ENCODE measurements at places on chromosomes 1 and 21.

- no peak for DNase-seq
These were observed 6.5 kb upstream of the MATN1 start for GRCh38 chr1:30729901-30730300.

DNA sequence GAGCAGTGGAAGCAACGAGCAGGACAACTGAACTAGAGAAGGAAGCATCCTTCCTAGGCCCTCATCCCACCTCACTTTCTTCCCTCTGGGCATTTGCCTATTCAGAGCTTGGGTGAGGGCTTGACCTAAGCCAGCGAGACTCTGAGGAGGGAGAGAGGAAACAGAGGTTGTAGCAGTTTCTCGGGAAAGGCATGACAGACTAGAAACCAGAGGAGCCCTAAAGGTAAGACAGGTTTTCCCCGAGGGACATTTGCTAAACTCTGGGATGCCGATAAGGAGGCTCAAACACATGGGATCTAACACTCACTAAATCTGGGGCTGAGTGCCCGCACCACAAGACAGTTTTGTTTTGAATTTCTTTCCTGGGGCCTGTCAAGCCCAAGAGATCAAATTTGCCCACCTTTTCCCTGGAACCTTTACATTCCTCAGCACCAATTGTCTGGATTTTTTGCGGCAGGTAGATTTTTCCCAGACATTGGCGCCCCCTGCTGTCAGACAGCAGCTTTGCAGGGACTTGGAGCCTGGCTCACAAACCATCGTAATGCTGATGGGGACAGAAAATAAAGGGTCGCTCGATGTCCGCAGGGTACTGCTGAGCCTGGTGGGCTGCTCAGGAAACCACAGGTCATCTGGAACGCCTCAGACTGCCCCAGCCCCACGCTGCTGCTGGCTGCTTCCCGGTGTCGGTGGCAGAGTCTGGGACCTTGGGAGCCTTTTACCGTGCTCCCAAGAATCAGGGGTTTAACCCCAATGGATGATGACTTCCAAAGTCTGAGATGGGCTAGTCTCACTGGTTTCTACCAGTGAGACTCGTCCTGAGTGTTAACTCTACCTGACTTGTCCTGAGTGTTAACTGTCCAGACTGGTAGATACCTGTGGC lies 23.4 kb upstream of the TSPAN2 start:
- peak; percentile 30 for DNase-seq

GRCh38 chr21:32949701-32950100 lies 76.0 kb upstream of the OLIG2 start:
- no peak for DNase-seq

DNA sequence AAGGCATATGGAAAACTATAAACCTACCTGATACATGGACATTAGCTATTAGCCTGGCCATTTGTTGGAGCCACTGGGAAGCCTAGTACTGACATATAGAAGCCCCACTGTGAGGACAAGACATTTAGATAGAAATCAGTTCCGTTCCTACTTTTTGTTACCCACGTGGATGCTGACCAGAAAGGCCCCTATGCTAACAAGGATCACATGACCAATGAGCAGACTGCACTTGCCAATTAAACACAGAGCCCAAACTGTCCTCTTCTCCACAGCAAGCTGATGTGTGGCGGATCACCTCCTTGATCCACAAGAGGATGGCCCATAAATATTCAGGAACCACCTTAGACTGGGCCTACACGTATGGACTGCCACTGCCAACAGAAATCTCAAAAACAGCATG lies 11.2 kb upstream of the OR6K3 start:
- DNase-seq: no peak

DNA sequence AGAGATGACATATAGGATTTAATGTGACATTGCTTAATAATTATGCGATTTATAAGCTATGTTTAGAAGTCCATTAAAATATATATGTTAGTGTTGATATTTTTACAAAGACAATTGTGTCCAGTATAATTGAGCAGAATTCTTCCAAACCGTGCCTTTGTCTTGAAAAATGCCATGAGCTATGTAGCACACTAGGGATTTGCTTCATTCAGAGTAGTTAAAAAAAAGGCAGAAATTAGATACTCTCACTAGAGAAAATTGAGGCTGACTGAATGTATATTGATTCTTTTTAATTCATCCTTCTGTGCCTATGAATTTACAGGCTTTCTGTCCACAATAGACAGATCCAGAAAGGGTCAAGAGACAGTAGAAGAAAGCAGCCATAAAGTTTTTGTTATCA lies 429.0 kb downstream of the NEGR1 start:
- DNase-seq: no peak

GRCh38 chr1:200873671-200874397 lies 1.1 kb downstream of the GPR25 start:
- no peak for DNase-seq

DNA sequence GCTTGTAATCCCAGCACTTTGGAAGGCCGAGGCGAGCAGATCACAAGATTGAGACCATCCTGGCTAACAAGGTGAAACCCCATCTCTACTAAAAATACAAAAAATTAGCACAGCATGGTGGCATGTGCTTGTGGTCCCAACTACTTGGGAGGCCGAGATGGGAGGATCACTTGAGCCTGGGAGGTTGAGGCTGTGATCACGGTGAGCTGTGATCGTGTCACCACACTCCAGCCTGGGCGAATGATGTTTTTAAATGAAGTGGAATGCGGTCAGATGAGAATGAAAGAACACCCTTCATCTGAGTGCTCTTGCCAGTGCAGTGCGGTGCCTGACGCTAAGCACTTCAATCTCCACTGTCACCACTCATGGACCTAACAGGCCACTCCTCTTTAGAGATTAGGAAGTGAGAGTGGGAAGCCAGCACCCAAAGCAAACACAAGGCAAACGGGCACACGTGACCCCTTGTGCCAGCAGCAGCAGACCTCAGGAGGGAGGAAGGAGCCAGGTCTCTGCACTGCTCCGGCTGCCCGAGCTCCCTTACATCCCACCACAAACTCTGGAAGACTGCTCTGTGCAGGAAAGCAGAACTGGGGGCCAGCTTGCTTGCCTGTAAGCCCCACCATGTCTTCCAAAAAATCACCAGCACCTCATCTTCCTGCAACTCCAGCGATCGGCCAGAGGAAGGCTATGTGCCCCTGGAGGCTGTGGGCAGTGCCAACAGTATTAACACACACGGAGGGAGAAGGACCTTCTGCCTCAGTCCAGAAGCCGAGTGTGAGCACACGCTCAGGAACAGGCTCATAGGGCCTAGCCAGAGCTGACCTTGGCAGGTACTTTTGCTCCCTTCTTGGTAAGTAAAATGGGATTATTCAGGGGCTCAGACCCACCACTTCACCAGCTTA lies 9.7 kb downstream of the CTNNBIP1 start:
- no peak for DNase-seq

- no peak for DNase-seq
These were observed 2.7 kb upstream of the ADSS2 start for GRCh38 chr1:244454412-244454811.

GRCh38 chr21:16554503-16554902 lies 824.7 kb downstream of the USP25 start:
- no peak for DNase-seq

DNA sequence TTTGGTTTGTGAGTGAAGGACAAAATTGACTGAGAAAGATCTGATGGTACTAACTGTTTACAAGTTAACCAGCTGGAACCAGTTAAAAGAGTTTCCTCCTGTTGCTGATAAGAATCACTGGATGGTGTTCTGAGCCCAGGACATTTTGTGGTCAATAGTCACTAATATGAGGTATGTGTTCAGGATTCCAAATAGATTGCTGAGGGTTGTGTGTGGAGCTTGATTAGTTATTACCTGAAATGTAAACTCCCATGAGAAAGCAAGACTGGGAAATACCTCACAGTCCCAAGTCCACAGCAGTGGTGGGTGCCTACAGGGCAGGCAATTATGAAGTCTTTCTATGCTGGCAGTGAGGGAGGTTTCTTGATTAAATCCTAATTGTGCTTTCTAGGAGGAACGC lies 164.6 kb downstream of the DNM3 start:
- DNase-seq: no peak

GRCh38 chr21:36479415-36480402 lies at the start of gene CLDN14:
TSS of gene CLDN14 (minus strand) at chr21:36480122. CDS start at chr21:36461695, 18,427 bp downstream.
- no peak for DNase-seq

GRCh38 chr1:50634251-50634650 lies 211.0 kb upstream of the DMRTA2 start:
- DNase-seq: no peak

GRCh38 chr21:43211072-43211759 lies 42.4 kb downstream of the CRYAA start:
- no peak for DNase-seq

DNA sequence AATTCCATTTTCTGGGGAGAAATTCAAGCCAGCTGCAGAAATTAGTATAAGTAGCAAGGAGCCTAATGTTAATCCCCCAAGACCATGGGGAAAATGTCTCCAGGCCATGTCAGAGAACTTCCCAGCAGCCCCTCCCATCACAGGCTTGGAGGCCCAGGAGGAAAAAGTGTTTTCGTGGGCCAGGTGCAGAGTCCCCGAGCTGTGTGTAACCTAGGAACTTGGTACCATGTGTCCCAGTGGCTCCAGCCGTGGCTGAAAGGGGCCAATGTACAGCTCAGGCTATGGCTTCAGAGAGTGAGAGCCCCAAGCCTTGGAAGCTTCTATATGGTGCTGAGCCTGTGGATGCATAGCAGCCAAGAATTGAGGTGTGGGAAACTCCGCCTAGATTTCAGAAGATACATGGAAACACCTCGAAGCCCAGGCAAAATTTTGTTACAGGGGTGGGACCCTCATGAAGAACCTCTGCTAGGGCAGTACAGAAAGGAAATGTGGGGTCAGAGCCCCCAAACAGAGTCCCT lies 286.3 kb downstream of the MATN1 start:
- no peak for DNase-seq

- no peak for DNase-seq
These were observed 4.8 kb upstream of the PTTG1IP start for GRCh38 chr21:44878053-44878982.

DNA sequence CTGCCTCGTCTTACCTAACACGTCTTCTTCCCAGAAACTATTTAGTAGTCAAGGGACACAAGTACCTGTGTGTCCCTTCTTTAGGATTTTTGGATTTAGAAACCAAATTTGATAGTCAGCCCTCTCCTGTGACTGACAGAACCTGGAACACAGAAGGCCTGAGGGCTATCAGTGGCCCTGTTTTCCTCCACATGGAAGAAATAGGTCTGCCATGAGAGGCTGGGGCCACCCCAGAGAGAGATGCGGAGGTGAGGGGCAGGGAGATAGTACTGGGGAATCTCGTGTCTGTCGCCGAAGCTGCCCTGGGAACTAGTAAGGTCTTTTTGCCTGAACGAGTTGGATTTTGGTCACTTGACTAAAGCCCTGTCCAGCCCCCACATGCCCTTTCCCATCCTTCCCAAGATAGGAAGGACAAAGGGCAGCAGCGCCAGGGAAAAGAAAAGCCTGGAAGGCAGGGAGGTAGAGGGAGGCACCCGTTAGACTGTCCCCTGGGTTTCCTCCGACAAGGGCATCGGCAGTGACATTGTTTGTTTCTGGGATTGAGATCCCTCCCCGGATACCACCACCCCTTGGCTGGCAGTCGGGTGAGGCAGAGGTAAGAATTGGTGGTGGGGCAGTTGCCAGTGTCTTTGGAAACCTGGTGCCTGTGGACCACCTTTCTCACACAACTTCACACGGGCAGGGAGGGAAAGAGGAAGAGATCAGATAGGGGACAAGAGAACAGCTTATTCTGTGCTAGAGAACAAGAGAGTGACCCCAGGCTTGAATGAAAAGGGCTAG lies 19.8 kb downstream of the SMIM12 start:
- no peak for DNase-seq

GRCh38 chr1:211174375-211174774 lies 40.4 kb upstream of the KCNH1 start:
- DNase-seq: no peak

GRCh38 chr1:26598890-26599289 lies 69.3 kb downstream of the RPS6KA1 start:
- DNase-seq: no peak

DNA sequence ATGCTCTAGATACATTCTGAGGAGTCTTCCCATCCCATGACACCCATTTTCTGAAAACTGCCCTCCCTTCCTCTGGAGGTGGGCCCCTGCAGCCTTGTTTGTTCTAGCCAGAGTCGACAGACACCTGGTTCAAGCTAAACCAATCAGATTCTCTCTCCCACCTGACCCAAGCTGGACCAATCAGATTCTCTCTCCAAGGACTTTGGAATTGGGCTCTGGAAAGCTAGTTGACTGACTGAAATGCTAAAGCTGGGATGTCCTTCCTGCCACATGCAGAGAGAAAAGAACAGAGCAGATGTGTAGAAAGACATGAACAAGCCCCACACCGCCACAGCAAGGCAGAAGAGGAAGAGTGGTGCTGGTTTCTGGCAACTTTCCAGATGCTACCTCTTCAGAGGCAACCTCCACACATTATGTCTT lies 24.6 kb downstream of the ASAP3 start:
- DNase-seq: no peak

DNA sequence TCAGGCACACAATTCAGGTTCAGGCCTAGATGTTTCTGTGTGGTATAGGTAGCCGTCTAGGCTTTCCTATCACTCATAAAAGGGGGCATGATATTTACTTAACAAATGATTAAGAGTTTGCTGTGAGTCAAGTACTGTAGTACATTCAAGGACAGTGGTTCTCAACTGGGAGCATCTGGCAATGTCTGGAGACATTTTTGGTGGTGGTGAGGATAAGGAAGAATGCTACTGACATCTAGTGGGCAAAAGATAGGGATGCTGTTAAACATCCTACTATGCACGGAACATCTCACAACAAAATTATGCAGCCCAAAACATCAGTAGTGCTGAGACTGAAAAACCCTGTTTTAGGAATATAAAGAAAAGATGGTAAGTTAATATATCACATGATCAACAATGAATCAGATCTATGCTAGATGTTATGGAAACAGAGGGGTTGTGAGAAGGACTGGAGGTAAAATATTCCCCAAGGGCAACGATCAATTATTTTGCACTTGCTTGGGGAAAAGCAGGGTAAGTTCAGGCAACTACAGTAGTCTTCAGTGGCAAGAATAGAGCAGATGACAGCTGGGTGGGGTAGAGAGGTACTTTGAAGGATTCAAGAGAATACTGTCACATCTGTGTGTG lies 4.9 kb downstream of the DNTTIP2 start:
- peak; percentile 9 for DNase-seq

- no peak for DNase-seq
These were observed 51.7 kb downstream of the COL24A1 start for GRCh38 chr1:86104606-86105532.

- no peak for DNase-seq
These were observed 48.0 kb upstream of the BCL9 start for GRCh38 chr1:147493349-147493748.

- DNase-seq: no peak
These were observed 372.8 kb downstream of the PTBP2 start for GRCh38 chr1:97094247-97094972.

Measured in muscle of arm (tissue), 14 donors.